ENCODE measurements at places on chromosomes 2 and 18. TPM values are rescaled to one million over a fixed set of nuclear protein-coding genes. Genes with fewer than 3 reads are reported as not detected.

The UPP2 gene
- 1.5 TPM for polyA plus RNA-seq

The NXPH2 gene
- polyA plus RNA-seq, result 17.0 TPM

The GYPC gene
- 20.2 TPM for polyA plus RNA-seq

- no peak for DNase-seq
Measured at GRCh38 chr2:36477746-36478145, 120.2 kb downstream of the FEZ2 start.

DNA sequence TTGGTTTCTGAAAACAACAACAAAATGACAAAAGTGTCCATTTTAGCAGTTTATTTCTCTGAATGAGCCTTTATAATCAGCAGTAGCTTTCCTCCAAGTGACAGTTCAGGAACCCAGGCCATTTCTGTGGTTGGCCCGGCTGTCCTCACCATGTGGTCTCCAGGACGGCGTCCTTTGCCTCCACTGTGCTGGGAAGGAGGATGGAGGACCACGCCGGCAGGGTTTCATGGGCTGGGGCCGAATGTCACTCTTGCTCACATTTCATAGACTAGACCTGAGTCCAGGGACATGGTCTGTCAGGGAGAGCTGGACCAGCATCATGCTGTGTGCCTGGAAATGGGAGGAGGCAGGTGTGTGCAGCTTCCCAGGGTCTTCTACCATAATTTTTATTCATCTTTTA, 50.9 kb downstream of the ARHGEF4 start:
- DNase-seq, result no peak

The DPYSL5 gene
- 225 TPM for polyA plus RNA-seq

The MDH1B gene
- polyA plus RNA-seq, result 6.2 TPM

- DNase-seq, result no peak
Measured at GRCh38 chr2:162520959-162521358, 177.0 kb downstream of the GCA start.

GRCh38 chr18:52394602-52395001, 54.6 kb downstream of the DCC start:
- DNase-seq, result peak; percentile 12

DNA sequence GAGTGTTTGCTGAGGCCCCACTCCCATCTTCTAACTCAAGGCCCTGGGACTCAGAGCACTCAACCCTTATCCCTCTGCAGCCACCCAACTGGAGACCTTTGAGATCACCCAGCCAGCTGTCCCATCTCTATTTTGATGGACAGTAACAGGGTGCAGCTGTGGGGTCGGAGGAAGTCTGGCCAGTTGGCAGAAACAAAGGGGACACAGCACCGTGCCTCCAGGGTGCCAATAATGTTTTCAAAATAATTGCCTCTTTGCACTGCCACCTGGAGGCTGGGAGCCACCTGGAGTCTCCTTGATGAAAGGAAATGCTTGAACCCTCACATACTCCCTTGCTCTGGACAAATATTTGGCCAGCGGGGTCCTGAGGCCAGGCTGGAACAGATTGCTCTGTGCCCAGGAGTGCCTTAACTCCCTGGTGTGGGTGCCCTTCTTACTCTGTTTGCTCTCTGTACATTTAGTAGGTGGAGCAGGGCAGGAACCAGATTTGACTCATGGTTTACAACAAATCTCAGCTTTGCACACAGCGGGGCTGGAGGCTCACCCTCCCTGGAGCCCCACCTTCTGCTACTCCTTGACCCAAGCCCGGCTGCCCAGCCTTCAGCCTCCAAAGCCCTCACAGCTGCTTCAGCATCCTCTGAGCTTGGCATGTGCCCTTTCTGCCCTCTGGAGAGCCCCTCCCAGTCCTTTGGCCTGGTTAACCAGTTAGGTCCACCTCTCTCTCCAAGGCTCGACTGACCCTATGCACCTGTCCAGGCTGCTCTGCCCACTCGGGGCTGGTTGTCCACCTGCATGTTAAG, 17.2 kb downstream of the MAL start:
- no peak for DNase-seq

DNA sequence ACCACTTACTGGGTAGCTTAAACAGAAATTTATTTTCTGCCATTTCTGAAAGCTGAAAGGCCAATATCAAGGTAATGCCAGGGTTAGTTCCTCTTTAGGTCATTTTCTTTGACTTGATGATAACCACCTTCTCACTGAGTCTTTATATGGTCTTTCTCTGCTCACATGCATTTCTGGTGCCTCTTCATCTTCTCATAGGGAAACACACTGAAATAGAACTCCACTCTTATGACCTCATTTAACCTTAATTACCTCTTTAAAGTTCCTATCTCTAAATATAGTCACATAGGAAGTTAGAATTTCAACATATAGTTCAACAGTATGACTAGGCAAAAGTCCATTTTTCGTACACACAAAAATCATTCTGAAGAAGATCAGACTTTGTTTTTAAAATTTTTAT, 616.8 kb upstream of the VRK2 start:
- no peak for DNase-seq

DNA sequence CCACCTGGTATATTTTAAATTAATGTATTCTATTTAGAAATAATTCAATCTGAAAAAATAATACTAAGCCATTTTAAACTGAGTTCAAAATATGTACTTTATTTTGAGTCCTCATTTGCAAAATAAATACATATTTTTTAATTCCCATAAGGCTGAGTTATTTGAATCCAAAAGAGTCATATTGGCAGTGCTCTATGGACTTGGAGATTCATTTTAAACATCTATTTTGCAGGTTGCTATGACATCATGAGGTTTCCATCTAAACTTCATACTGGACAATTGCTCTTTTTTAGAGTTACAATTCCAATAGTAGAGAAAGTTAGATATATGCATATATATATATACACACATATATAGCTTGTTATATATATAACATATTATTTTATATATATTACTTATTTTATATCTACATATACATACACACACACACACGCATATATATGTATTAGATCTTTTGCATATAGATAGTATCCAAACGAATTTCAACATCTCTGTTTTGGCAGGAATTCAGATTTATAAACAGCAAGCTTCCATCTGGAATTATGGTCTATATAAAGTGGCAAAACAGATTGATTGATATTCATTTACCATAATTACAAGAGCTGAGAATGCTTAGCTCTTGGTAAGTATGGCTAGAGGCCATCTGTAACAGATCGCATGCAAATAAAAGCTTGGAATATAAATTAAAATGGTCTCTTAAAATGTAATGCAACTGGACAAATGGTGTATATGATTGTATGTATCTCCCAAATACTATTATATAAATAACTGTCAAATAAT, 34.9 kb downstream of the NOL4 start:
- no peak for DNase-seq

DNA sequence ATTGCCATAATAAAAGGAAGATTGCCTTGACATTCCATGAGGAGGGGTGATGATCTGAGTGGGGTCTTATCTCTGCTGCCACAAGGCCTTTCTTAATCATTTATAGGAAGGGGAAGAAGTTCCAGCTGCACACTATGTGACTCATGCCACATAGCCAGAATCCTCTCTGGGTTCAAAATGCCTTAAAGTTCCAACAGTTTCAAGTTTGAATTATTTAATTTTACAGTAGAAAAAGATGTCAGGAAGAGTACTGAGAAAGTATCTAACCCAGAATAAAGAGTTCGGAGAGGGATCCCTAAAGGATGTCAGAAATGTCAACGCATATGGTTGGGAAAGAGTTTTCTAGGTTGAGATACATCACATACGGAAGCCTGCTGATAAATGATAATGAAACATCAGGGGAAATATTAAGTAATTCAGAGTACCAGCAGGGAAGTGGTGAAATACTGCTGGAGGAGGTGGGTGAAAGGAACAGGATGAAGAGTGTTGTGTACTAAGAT, 999.9 kb downstream of the TSN start:
- no peak for DNase-seq

The TM4SF20 gene
- polyA plus RNA-seq, result 0.25 TPM

DNA sequence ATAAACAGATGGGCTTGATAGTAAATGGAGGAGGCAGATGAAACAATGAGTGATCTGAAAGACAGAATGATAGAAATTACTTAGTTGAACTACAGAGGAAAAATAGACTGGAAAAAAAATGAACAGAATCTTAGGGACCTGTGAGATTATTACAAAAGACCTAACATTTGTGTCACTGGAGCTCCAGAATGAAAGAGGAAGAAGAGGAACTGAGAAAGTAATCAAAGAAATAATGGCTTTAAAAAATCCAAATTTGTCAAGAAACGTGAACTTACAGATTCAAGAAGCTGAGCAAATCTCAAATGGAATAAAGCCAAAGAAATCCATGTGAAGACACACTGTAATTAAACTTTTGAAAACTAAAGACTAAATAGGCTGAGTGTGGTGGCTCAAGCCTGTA, 28.3 kb downstream of the EVA1A start:
- DNase-seq, result no peak

DNA sequence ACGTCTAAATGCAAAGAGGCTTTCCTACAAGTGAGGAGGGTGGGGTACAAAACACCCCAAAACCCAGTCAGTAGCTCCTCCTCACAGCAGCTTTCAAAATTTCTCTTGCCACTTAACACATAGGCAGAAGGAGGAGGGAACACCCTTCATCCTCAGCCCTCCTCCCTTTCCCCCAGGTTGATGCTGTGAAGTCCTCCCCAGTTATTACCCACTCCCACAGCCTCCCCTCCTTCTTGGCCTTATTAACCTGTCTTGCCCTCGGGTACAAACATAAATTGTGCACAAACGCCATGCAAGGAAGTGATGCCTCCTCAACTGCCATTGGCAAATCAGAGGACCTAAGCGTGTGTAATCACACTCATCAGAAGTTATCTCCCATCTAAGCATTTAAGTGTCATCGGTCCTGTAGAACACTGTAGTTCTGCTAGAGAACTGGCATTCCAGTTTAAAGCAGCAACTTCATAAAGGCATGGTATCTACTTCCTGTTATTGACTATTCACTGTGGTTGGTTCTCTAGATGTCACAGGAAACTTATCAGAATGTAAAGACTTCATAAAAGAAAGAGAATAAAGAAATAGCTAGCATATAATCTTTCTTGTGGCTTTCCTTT, at the start of gene DSC1:
Gene DSC1, minus strand, starts transcription at position 32 of the 611 bp plus-strand sequence. CDS start 262 bp downstream, outside the sequence.
- DNase-seq, result no peak

The DPP10 gene
- polyA plus RNA-seq, result 41.7 TPM

DNA sequence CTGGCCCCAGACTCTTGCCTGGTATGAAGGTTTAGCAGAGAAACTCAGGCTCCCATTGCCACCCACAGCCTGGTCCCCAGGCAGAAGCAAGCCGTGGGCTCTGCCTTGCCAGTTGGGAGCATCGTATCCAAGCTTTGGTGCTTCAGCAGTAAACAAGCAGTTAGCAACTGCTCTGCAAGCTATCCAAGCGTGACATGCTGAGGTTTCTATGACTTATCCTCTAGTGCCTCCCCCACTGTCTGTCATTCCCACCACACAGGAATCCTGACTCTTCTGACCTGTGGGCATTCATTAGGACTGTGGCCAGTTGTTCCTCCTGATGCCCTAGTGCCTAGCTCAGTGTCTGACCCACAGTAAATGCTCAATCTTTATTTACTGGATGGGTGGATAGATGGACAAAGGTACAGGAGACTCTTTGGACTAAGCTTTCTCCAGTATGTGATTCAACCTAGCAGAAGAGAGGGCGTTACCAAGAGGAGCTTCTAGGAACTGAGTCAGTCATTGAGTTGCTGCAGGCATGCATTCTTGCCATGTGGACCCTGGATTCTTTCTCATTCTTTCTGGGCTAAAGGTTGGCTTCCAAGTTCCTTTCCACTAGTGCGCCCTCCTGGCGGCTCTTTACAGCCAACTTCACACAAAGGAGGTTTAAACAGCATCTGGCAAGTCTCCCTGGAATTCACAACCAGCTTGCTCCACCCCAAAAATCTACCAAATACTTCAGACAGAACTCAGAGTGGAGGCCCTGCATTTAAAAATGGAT, 40.6 kb upstream of the MRPL19 start:
- no peak for DNase-seq

DNA sequence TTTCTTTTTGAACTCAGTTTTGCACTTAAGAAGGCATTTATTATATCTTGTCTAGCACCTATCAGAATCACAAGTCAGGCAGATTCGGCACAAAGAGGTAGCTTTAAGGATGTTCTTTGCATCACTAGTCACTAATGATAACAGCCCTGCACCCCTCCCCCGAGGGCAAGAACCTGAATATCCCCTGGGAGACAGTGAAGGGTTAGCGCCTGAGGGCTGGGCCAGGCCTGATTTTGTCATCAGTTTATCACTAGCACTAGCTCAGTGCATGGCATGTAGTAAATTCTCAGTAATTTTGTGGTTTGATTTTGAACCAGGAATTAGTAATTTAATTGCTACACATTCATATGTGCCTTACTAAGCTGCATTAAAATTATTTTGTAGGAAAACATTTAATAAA, 23.9 kb upstream of the HS6ST1 start:
- no peak for DNase-seq

GRCh38 chr2:207072571-207072970, 93.2 kb downstream of the KLF7 start:
- no peak for DNase-seq

GRCh38 chr2:209525331-209525730, 101.5 kb downstream of the MAP2 start:
- no peak for DNase-seq

DNA sequence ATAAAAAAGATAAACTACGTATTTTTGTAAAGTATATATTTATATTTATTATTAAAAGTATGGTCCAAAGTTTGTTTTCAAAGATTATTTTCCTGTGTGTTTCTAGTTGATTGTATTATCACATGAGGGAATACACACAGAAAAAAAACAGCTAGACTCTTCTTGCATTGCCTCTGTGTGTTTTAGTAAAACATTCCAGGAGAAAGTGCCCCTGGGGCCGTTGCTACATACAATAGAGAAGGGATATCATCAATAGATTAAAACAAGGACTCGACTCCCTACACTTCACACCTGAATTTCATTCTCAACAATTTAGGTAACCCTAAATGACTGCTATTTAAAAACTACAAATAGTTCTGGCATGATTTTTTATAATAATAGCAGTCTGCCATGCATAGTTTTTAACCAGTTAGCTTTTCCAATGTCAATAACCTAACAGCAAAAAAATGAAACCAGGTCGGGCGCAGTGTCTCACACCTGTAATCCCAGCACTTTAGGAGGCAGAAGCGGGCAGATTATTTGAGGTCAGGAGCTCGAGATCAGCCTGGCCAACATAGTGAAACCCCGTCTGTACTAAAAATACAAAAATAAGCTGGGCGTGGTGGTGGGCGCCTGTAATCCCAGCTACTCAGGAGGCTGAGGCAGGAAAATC, 171.3 kb downstream of the DNAH6 start:
- no peak for DNase-seq

The SMC6 gene
- polyA plus RNA-seq, result 29.2 TPM

GRCh38 chr2:194550702-194551101, 1106.3 kb upstream of the SLC39A10 start:
- DNase-seq, result no peak

DNA sequence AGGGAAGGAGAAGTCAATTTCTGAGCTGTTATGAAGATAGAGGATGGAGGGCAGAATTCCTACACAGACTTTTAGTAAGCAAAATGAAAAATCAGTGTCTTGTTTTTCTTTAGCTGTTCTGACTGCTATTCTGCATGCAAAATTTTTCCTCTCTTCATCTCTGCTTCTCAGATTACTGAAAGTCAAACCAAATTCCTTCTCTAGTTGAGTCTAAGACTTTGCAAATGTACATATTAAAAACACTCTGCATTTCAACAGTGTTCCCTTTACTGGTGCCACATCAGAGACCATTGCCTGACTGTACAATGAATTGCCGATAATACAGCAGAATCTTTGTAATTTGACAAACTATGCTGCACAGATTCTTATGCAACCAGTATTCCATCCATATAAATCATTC, 198.8 kb downstream of the EXOC6B start:
- no peak for DNase-seq

Data from spinal cord (tissue), 10 donors.